Stimulated activated CD4-positive, alpha-beta T cell treated with anti-CD3 and anti-CD28 coated beads, Interleukin-4, amount 100 ng/mL, for 48 hours (primary cell): ENCODE measurements at places on chromosomes 12 and 14.

- DNase-seq = peak; percentile 29
Observed at GRCh38 chr12:46267825-46268582, 839 bp downstream of the SLC38A1 start.

DNA sequence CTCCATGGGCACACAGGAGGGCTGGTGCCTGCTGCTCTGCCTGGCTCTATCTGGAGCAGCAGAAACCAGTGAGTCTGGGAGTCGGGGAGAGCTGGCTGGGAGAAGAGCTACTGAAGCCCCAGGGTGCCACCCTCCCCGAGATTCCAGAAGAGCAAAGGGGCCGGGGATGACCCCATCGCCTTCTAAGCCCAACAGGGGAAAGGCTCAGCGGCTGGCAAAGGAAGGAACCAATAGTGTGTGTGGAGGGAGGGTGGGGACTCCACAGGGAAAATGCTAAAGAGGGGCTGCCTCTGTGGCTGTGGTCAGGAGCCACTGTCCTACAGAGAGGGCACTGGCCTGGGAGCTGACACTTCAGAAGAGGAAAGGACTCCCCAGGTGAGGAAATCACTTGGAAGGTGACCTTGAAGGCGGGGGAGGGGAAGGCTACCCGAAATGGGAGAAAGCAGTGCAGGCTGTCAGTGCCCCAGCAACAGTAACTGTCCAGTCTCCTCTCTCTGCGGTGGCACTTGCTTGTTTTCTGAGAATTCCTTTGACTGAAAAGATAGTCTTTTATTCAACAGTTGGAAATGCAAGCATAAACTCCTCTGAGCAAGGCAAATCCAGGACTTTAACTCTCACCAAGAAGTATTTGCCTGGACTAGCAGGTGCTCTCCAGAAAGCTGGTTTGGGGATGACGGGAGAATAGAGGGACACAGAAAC lies 552 bp downstream of the TAPBPL start:
- DNase-seq = no peak

- DNase-seq = peak; percentile 49
Observed at GRCh38 chr14:55807053-55807880, 227.3 kb downstream of the KTN1 start.

DNA sequence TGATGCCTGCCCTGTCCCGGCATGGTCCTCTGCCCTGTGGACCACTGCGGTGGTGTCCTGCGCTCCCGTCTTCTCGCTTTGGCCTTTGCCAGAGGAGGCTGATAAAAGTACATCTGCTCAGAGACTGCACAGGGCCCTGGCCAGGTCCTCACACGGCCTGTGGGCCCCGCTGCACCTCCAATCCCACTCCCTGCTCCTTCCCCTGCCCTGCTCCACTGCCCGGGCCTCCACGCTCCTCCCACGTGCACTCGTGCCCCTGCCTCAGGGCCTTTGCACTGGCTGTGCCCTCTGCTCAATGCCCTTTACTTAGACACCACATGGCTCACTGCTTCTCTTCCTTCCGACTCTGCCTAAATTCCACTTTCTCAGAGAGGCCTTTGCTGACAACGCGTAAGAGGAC lies 49.3 kb upstream of the BEGAIN start:
- no peak for DNase-seq

DNA sequence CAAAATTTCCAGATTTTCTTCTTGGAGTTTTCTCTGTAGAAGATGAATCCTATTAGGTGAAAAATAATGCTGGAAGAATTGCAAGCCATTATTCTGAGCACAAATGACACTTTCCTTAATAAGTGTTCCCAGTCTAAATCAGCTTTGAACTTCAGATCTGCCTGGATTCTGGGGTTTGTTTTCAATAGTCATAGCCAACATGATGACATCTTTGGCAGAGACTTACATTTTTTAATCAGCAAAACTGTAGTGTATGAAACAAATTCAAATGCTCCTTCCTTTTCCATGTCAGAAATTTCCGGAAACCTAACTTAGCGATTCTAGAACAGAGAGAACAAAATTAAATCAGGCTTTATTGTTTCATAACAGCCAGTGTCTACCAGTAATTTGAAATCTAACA lies 88.5 kb downstream of the TSPAN8 start:
- no peak for DNase-seq

DNA sequence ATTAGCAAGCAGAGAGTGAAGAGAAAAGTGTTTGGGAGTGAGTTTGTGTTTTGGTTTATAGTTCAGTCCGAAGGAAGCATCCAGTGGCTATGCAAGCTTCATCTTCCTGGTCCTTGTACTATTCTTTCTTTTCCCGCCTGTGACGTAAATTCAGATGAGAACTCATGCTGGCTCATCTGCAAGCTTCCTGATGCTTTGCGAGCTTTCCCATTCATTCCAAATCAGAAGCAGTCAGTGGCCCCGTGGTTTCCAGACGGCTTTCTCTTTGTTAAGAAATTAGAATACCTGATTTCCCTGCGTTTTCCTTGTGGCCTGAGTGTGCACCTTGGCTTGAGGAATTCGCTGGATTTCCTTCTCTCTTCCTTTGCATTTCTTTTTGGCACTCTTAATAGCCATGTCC lies 89.5 kb downstream of the TESC start:
- DNase-seq = no peak

DNA sequence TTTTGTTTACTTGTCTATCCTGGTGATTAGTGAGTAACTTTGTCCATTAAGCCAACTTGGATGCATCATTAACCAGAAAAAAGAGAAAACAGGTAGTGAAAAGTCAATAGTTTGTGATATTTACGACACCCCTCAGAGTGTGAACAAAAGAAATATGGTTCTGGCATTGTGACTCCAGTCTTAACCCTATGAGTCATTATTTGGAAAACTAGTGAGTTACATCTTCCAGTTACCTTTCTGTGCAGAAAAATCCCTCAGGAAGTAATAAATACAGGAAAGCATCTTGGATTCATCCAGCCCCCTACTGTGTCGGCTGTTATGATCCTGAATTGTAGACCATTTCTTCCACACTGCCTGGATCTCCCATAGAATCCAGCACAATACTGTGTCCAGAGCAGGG lies 379.1 kb downstream of the GALC start:
- DNase-seq = no peak

- DNase-seq = no peak
Observed at GRCh38 chr12:40331886-40332285, 107.1 kb downstream of the LRRK2 start.

DNA sequence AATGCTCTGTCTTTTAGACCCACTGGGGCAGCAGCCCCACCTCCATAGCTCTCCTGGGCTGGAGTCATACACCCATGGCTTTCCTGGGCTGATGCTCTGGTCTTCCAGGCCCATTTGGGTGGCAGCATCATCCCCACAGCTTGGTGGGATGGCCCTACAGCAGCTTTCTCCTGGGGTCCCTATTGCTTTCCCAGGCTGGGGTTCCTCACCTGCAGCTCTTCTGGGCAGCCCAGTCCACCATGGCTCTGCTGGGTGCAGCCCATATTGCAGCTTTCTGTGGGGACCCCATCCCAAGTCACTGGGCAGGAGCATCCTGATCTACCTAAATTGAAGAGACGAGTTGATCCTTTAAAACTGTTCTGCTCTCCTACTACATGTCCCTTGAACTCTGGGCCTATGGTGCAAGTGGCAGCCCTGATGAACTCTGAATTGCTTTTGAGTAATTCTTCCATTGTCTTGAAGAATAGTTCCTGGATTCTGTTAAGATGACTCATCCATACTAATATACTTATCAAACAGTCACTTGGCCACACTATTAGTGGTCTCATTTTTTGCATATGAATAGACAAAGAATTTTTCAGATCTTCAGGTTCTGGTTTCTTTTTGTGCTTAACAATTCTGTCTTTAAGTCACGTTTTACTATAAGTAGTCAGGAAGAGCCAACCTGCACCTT lies 390.1 kb downstream of the DPF3 start:
- DNase-seq = no peak

DNA sequence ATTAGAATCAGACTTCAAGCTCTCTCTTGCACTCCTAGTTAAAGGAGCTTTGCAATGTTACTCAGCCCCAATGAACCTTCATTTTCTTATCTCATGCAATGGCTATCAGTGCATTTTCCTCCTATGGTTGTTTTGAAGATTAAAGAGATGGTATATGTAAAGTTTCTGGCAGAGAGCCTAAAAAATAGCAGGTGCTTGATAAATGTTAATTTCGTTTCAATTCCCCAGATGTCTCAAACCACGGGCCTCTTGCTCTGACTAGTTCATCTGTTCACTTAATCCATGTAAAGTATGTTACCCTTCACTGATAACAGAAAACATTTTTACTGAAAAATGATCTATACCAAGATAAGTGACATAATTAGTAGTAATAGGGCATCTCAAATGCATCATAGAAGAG lies 735.4 kb upstream of the USP15 start:
- DNase-seq = no peak

DNA sequence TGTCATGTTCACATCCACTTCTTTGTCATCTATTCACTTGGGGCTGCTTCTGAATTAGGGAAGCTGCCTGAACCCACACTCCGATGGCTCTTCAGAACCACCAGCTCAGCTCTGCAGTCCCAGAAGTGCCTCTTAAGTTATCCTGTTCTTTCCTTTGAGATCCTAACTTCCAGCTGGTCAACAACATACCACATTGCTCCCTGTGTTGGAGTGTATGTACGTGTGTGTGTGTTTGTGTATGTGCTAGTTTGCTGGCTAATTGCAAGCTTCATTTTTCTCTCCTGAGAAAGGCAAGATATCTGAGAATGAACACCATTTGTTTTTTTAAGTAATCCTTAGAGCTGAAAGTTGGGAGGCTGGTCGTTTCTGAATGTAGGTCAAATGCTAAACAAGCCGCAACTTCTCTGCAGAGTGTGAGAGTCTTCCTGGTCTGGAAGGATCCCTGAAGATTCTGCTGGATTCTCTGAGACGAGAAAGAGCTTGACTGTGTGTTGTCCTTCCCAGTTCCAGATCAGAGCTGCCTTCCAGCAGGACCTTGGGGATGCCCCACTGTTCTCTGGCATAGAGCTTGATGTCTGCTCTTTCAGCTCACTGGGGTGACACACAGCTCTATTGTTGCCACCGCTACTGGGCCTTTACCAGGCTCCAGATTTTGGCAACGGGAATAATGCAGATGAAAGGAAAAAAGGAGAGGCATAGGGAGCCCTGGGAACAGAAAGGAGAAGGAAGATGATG lies 839 bp downstream of the GSG1 start:
- no peak for DNase-seq
